NK-92 treated with Interleukin-12 subunit alpha and Interleukin-12 subunit beta, amount 100 ng/mL, for 24 hours (cell line): ENCODE measurements at places on chromosomes 16 and 17.

GRCh38 chr16:17346621-17347569, 123.9 kb downstream of the XYLT1 start:
- peak; percentile 65 for DNase-seq

DNA sequence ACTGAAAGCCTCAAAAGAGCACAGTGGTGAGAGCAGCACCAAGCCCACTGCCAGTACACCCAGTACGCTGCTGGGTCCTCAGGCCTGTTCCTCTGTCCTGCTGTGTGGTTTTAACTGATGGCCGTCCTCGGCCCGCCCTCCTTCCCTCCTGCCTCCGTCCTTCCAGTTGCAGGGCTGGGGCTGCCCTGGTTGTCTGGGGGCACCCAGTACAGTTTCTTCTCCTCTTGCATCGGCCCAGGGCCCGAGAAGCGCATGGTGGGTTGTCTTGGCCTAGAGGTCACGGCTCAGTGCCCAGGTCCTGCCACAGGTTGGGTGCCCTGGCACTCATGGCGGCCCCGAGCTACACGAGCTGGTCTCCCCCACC, 70.8 kb upstream of the KCTD5 start:
- no peak for DNase-seq

GRCh38 chr17:30234964-30235363, 533 bp downstream of the SLC6A4 start:
- DNase-seq, result no peak

- no peak for DNase-seq
Observed at GRCh38 chr17:81143717-81144422, 21.4 kb upstream of the PVALEF start.

DNA sequence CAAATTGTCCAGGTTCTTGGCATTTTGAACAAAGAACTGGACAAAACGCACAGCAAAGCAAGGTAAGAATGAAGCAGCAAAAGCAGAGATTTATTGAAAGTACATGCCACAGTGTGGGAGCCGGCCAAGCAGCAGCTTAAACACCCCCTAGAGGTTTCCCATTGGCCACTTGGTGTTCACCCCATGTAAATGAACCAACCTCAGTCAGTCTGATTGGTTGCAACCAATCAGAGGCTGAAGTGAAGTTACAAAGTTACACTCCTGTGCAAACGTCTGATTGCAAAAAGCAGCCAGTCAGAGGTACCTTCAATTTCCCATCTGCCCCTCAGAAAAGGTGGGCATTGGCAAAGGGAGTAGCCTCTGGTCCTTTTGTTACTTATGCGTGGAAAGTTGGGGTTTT, 8.8 kb upstream of the ZNF263 start:
- DNase-seq, result no peak

DNA sequence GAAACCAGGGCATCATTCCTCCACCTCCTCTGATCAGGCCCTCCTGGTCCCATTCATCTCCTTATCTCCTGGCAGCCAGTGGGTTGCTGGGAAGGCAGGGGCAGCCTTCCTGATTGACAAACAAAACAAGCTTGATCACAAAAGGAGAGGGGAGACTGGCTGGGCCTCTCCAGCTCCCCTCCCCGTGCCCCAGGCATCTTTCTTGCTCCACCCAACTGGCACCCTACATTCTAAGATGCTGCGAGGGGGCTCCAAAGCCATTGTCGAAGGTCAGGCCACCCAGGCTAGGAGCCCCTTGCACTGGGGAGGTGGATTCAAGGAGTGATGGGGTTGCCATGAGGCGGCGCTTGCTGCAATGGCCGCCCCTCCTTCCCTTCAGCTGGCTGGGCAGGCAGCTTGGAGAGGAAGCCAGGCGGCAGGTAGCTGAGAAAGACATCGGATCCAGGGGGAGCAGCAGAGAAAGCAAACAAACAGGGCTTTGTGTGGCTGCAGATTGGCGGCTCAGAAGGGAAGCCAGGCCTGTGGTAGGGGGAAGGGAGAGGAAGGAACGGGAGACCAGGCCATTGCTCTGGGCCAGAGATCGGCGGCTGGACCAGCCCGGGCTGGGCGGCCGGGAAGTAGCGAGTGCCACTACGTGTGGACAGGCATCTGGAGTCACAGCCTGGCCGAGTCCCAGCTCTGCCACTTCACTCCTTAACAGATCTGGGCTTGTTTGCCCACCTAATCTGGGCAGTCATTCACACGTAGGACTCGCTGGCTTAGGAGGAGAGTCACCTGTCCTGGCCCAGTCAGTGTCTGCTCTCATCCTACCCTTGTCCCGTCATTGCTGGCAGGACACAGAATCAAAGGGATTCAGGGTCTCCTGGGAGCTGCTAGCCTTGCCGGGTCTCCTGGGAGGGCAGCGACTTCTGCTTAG, 12.3 kb downstream of the RAI1 start:
- no peak for DNase-seq

DNA sequence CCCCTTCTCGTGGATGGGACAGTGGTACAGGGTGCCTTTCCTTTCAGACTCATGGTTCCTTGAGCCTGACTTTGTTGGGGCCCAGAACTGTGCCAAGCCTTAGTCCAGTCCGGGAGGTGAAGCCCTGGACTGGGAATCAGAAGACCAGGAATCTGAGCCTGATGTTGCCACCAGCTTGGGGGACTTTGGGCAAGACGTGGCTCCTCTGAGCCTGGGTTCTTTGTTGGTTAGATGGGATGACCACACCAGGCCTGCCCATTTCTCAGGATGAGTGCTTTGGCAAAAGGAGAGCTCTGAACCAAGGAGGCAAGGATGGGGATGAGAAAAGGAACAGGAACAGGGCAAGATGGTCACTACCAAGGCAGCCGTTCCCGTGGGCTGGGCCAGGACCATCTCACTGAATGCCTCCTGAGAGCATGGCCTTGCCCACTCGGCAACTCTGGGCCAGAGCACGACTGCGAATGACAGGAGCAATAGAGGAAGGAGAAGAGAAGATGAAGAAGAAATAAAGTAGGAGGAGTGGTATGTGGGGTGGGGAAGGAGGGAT, 32.5 kb downstream of the PITPNM3 start:
- DNase-seq, result no peak

DNA sequence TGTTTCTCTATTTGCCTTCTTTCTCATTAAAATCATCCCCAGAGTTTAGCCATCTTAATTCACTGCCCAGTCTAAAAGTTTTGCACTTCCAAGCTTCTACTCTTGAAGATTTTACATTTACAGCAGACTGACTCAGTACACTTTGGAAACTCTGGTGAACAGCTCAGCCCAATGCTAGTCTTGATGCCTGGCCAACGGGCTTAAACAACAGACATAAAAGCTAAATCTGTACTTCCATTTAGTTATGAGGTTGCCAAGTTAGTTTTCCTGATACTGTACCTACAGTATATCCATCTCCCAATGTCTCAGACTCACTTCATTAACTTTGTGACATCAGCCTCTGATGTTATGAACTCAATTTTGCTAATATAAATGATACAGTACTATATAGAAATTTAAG, 891.8 kb upstream of the SOX9 start:
- no peak for DNase-seq

- DNase-seq, result no peak
Observed at GRCh38 chr17:14886200-14886739, 378.9 kb downstream of the PMP22 start.

- DNase-seq, result no peak
Observed at GRCh38 chr17:3475812-3476610, at the start of gene ASPA. Gene ASPA, plus strand, starts transcription at chr17:3475997. Its CDS starts 163 bp downstream, at chr17:3476160.

GRCh38 chr17:6668727-6669425, 17.3 kb downstream of the C17orf100 start:
- DNase-seq, result no peak

- DNase-seq, result no peak
Observed at GRCh38 chr17:19275457-19276127, 38.4 kb downstream of the EPN2 start.

DNA sequence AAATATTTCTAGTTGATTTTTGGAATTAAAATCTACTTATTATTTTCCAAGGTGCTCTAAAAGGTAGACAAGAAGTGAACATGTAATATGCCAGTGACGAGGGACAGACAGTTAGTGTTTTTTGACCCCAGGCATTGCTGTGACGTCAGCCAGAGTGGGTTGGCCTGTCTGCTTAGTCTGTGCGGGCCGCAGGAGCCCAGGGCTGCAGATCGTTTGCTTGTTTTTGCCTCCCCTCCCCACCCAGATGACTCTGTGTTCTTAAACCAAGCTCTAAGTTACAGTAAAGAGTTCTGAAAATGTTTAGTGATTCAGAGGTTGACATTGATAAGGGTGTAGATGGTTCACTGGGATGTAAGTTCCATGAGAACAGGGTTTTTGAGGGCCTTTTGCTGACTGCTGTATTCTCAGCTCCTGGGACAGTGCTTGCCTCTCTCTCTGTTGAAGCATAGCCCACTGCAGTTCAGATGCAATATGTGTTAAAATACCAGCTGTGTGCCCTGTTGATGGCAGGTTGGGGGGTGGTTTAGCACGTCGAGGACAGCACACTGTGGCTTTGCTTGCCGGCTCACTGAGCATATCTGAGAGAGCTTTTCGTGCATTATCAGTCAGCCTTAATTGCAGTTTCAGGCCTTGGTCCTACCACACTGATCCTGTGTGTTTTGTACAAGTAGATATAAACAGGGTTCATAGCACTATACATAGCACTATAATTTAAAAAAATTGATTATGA, 64.8 kb downstream of the SEC14L1 start:
- DNase-seq, result no peak

DNA sequence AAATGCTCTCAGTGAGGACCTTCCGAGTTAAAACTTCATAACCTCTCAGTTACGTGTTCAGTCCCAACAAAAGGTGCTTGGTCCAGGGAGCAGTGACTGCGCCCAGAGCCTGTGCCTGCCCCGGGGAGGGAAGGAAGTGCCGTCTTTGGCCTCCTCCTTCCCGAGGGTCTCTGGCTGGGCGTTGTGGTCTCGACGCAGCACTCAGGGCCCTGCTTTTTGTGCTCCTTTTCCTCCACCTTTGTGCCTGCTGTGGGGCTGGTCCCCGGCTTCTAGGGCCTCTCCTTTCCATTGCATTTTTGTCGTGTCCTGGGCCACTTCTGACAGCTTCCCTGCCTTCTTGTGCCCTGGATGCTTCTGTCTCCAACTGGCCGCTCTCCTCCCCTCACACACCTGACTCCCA, 29.1 kb downstream of the CRAMP1 start:
- no peak for DNase-seq

DNA sequence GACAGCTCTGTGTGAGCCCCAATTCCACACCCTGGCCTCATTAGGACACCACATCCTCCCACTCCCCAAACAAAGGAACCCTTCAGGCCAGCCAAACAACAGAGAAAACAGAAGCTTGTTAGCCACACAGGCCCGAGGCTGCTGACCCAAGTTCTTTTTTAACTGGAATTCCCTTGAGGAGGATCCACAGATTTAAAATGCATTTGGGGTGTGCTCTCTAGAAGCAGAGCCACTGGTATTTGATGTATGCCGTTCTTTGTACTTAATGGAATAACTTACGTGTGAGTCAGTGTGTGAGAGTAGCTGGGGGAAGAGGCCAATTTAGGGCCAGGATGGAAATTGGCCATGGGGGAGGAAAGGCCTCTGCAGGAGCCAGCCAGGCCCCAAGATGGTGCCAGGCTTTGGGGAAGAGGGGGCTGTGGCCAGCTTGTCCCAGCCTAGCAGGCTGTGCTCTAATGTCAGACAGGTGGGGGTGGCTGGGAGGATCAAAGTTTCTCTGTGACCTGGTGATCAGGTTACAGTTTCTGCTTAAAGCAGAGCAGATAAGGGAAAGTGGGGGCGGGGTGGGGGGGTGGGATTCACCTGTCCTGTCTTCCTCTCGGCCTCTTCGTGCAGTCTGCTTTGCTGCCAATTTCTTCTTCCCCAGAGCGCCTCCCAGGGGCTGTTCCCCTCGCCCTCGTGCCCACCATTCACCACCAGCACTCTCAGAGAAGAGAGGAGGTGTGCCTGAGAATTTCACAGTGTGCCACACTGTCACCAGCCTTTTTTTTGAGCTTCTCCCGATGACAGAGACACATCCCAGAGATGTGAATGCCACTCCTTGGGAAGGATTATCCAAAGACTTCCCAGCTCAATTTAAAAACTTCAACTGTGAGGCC, 50.8 kb downstream of the TOM1L2 start:
- DNase-seq, result no peak

GRCh38 chr17:80126449-80126715, 20.5 kb downstream of the EIF4A3 start:
- DNase-seq, result no peak

- DNase-seq, result no peak
Observed at GRCh38 chr17:64686705-64687104, 24.6 kb upstream of the SMURF2 start.

DNA sequence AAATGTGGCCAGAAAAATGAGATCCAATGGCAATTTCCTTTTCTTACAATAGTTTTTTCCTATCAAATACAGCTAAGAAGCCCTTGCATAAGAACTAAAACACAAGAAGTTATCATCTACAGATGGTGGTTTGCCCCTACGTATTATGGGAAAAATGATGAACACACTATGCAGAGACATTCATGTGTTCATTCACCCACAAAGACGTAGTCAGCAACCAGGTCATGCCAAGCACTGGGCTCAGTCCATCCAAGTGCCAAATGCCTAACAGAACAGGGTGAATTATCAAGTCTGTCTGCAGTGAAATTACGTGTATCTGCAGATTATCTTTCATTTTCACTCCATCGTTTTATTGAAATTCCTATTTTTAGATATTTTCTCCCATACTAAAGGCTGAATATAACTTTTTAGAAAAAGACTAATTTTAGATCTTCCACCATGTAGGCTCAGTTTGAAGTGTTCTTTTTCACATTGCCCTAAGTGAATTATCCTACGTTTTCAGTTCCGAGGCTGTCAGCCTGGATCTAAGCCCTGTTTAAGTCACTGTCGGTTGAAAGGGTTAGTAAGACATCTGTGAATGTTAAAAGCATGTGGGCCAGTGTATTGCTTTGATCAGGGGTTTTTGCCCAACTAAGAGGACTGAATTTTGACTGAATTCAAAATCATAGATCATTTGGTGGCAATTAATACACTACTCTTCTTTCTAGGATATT, 78.1 kb upstream of the DHX40 start:
- DNase-seq, result no peak

DNA sequence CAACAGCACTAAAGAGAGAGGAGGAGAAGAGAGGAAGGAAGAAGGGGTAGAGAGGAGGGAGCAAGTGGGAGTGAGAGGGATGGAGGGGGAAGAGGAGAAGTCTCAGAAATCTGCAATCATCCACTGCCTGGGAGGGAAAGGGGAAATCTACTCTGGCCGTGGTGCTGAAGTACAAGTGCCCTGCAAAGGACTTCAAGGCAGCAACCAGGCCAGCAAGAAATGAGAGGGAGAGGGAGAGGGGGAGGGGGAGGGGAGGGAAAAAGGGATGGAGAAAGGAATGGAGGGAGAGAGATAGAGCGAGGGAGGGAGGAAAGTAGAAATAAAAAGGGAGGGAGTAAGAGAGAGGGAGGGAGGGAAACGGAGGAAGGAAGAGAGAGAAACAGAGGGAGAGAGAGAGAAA, 130.8 kb upstream of the EEF2KMT start:
- no peak for DNase-seq

- DNase-seq, result no peak
Observed at GRCh38 chr16:84778720-84779119, 41.1 kb upstream of the CRISPLD2 start.

DNA sequence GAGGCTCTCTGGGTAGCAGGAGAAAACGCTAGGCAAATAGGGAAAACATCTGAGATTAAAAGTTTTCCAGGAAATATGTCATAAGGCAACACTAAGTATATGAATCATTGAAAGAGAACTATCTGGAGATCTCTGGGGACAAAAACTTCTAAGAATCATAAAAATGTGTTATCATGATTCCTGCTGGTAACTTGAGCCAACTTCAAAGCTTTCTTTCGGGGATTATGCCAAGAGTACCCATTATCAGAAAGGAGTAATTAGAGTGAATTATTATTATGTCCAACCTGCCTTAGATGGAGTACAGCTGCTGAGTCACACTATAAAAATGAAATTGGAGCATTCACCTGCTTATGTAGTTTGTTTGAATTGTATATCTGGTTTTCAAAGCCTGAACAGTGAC, 488.5 kb upstream of the SOX9 start:
- no peak for DNase-seq

- DNase-seq, result no peak
Observed at GRCh38 chr16:1430759-1431496, at the start of gene PERCC1. Gene PERCC1, plus strand, starts transcription at chr16:1431078. Its CDS starts 1,516 bp downstream, at chr16:1432594.
